ENCODE measurements at places on chromosomes 1 and 21.

- no peak for DNase-seq
Observed at GRCh38 chr21:32712043-32712442, 15.8 kb downstream of the SYNJ1 start.

GRCh38 chr1:92310185-92310597 is 11.3 kb downstream of the RPAP2 start:
- DNase-seq, result no peak

GRCh38 chr1:30040081-30041019 is 683.0 kb downstream of the MATN1 start:
- no peak for DNase-seq

GRCh38 chr1:24849672-24850295 is 80.3 kb downstream of the RUNX3 start:
- no peak for DNase-seq

DNA sequence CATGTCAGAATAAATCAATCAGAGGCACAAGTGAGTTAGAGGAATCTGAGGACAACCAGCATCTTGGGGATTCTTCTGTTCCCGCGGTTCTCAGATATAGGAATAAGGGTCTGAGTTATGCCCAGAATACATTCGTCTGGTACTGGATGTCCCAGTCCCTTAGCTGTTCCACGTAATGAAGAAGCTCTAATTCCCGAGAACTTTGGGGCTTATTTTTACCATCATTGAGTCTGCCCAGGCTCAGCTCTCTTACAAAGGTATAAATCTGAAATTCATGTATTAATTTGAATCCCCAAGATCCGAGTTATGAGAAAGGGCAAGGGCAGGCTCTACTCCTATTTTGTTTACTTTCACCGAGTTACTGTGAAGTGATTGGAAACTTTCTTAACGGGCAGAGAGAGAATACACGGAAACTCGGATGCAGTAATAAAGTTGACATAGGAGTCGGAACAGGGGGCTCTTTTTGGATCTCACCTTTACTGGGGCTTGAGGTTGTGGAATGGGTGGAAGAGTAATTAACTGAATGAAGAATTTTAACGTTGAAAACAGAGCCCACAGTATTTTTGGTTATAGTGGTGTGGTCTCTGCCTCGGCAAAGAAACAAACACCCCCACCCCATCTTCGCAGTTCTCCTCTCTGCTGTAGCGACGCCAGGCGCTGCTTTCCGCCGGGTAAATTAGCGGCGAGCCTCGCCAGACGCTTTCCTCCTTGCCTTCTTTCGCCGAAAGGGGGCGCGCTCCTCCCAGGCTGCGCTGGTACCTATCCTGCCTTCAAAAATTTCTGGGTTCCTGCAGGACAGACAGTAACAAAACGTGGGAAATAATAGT is 7.1 kb downstream of the PRRX1 start:
- no peak for DNase-seq

- DNase-seq, result no peak
Observed at GRCh38 chr1:62386351-62387121, 50.3 kb upstream of the USP1 start.

DNA sequence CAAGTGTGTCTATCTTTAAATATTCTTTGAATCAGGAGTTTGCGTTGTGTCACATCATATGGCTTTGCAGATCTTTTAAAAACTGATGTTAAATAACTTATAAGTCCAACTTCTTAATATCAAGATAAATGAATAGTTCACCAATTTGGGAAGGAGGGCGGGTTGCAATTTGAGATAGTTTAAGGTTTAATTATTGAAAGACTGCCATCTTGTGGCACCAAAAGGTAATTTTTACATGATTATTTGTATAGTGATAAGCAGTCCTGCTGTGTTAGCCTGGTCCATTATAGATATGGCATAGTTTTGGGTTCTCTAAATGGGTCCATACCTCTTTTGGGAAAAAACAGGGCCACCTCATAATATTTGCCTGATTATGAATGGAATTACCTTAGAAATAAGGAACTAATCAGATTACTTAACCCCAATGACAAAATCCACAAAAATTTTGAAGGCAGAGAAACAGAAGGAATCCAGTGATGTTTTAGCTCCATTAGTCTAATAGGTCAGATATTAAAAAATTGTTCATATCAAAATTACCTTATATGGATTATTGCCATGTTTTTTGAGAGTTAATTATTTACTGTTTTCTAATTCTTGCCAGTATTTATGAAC is 64.3 kb downstream of the PRKAA2 start:
- DNase-seq, result no peak

- no peak for DNase-seq
Observed at GRCh38 chr1:22483121-22483520, 31.5 kb downstream of the ZBTB40 start.

GRCh38 chr1:29591601-29592260 is 355.4 kb downstream of the PTPRU start:
- DNase-seq, result no peak

DNA sequence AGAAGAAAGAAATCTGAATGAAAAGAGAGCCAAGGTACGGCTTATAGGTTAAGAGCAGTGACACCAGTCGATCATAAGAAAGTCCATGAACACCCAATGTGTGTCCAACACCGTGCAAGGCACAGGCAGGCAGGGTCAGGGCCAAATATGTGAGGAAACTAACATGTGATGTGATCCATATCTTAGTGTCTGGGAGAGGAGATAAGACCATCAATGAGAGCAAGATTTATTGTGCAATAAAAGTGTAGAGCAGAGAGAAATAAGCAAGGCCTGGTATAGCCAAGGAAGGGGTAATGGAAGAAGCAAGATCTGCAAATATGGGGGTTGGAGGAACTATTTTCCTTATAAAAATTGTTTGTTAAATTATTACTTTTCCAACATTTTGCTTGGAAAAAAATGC is 198.8 kb downstream of the CRB1 start:
- no peak for DNase-seq

- DNase-seq, result no peak
Observed at GRCh38 chr1:8247811-8248436, 70.0 kb upstream of the SLC45A1 start.

GRCh38 chr21:45151445-45152160 is 77.2 kb downstream of the ADARB1 start:
- no peak for DNase-seq

GRCh38 chr21:35026153-35026500 is 23.0 kb downstream of the RUNX1 start:
- no peak for DNase-seq

DNA sequence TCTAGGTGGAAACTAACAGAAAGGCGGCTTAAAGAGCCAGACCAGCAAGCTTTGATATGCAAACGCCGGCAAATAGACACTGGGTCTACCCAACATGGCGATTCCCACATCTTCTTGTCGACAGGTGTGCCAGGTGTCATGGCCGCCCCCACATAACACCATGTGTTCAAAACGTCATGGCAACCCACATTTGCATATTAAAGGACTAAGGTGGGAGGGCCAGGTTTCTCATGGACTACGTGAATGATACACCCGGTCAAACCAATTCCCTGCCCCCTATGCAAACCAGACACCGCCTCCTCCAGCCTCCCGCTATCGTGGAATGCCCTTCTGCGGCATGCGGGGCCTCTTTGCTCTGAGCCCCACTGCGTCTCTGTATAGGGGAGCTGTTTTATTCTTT is 41.3 kb downstream of the ICOSLG start:
- no peak for DNase-seq

DNA sequence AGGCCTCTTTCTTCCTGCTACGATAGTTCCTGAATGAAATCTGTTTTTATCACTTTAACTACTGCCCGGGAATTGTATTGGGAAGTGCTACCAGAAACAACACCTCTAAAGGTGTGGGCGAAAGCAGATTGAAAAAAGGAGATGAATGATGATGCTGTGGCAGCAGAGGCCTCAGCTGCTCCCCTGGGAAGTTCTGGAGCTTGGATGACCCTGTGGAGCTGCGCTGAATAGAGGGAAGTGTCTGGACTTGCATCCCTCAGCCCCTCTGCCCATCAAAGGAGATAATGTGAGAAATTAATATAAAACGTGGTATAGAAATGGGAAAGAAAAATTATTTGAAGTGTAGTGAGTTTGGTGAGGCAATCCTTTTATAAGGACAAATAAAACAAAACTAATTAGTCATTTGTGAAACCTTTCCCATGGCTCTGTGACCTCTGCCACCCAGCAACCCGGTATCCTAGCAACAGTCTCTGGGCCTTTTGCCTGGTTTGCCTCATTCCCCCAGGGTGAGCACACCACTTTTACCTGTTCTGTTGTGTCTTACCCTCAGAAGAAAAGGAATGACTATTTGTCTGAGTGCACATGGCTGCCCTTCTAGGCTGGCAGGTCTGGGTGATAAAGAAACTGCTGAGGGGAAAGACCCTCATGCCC is 21.3 kb downstream of the OVAAL start:
- DNase-seq, result no peak

DNA sequence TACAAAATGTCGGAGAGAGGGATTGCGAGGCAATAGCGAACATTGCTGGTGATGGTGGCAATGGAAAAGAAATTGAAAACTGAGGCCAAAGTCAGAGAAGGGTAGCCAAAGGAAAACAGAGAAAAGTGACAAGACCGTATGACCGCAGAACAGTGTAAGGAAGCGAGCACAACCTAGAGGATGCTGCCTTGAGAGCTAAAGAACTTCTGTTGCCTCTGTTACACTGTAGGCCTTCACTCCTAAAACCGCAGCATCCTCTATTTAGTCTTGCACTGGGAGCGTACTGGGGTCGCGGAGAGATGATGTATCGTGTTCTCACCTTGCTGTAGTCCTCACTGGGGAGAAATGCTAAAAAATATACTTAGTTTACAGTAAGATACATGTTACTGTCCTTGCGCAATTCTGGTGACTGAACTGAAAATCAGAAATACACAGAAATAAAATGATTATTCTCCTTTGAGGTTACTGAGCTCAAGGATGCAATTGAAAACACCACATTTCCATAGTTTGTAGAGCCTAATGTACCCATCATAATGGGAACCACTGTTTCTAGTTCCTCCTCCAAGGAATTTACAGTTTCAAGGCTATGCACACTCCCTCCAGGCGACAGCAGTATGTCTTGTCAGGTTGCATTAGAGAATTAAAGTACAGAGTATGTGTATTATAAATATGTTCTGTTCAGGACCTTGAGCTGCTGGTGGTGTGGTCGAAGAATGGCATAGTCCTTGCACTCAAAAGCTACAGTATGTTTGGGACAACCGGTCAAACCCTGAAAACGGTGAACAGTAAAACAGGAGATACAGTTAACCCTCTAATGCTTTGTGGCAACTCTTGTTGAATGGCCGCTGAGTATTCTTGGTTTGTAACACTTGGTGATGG is 1.3 kb downstream of the NEK7 start:
- DNase-seq, result no peak

GRCh38 chr21:42539342-42539741 is 25.7 kb downstream of the SLC37A1 start:
- no peak for DNase-seq

DNA sequence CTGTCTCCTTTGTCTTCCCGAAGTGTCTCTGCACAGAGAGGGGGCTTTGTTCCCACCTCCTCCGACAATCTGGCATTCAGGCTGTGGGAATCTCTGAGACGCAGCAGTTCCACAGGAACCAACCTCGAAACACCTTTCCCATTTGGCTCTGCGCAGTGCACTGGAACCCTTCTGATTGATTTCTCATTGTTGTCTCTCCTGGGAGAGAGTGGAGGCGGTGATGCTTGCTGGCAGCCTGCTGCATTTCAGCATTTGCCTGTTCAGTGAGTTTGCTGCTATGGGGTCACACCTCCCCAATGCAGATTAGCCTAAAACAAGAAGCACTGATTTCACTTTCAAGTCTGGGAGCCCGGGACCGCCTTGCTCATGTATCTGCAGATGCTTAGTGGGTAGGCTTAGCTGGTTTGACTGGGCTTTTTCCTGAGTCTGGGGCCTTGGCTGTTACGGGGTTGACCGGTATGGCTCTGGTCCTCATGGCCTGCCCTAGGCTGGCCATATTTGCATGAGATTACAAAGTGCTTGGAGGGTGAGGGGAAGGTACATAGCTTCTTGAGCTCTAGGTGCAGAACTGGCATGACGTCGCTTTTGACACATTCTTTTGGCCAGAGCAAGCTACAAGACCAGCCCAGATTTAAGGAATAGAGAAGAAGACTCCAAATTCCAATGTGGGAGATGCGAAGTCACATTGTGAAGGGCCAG is 695.3 kb downstream of the PTPRU start:
- no peak for DNase-seq

GRCh38 chr1:45723248-45723930 is 27.1 kb downstream of the IPP start:
- no peak for DNase-seq

- DNase-seq, result no peak
Observed at GRCh38 chr1:187203257-187203656, 374.5 kb downstream of the PLA2G4A start.

DNA sequence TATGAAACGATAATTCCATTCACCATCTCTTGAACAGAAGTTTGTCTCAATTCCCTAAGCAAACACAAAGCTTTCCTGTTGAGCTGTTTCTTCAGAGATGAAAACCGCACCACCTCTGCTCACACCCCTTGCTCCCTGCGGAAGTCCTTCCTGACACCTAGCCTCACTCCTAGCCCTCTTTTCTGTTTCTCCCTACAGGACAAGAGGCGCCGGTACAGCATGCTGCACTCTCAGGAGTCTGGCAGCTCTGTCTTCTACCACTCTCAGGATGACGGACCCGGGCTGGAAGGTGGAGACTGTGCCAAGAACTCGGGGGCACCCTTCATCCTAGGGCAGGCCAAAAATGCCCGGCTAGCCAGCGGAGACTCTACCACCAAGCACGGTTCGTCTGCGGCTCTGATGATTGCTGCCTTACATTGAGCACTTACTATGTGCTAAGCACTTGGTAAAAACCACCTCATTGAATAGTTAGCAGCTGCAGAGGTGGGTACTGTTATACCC is 45.5 kb downstream of the VWA5B1 start:
- no peak for DNase-seq

DNA sequence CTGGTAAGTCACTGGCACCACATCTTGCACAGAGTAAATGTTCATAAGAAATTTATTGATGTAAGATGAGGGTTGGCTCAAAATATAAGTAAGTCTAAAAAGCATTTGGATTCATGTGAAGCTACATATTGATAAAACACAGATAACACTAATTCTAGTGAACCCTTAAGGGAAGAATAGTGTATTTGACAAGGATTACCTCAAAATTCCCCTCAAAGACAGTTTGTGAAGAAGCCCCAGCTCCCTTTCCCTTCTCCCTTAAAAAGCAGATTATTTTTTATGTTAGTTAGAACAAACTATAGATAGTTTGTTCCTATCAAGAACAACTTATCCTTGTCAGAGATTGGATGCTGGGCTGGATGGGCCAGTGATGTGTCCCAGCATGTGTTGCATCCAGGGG is 10.7 kb downstream of the FGGY start:
- no peak for DNase-seq

Measured in stimulated activated CD8-positive, alpha-beta memory T cell treated with anti-CD3 and anti-CD28 coated beads, Interleukin-15, amount 100 ng/mL, for 4 hours (primary cell).